Naive thymus-derived CD4-positive, alpha-beta T cell (primary cell): ENCODE measurements at places on chromosomes 6 and 20. TPM values are rescaled to one million over a fixed set of nuclear protein-coding genes. Genes with fewer than 3 reads are reported as not detected.

- DNase-seq, result no peak
Measured at GRCh38 chr20:7146552-7147219, 379.2 kb downstream of the BMP2 start.

Gene RNF217
- 1.9 TPM for total RNA-seq

DNA sequence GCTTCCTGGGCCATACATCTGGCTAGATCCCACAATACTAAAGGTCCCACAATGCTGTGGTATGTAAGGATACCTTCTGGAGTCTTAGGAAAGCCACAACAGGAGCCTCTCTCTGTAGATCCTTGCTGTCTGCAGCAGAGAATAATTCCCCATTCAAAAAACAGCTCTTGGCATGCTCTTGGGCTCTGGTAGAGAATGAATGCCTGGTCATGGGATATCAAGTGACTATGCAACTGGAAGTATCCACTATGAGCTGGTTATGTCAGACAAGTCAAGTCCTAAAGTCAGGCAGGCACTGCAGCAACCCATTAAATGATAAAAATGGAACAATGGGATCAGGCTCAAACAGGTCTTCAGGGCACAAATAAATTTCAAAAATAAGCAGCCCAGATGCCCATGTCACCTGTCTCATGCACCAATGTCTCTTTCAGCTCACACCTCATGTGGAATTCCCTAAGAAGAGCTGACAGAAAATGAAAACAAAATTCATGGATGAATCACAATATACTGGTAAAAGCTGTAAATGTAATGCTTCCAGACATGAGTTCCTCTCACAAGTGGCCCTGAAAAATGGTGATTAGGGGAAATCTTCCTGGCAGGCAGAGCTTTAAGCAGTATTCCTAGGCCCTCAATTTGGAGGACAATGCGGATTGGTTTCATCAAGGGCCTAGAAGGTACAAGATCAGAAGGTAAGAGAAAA, 4.3 kb downstream of the AK9 start:
- DNase-seq, result no peak

DNA sequence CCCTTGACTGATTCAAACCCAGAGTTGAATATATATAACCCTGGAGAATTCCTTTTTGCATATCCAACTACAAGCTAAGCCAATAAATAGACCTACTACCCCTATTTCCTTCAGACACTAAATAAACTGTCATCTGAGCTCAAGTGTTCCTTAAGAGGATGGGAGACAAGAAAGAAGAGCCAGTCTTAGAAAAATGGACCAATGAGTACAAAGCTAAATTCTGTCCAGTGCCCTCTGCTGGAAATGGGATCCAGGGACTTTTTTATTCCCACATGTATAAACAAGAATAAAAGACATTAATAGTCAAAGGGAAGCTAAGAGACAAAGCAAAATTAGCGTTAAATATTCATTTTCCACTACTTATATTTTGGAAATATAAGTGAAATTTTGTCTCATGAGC, 4.8 kb downstream of the PPP1R10 start:
- no peak for DNase-seq

- DNase-seq, result no peak
Measured at GRCh38 chr20:61976644-61977418, 88.8 kb downstream of the TAF4 start.

Gene BMP5
- total RNA-seq, result not detected

DNA sequence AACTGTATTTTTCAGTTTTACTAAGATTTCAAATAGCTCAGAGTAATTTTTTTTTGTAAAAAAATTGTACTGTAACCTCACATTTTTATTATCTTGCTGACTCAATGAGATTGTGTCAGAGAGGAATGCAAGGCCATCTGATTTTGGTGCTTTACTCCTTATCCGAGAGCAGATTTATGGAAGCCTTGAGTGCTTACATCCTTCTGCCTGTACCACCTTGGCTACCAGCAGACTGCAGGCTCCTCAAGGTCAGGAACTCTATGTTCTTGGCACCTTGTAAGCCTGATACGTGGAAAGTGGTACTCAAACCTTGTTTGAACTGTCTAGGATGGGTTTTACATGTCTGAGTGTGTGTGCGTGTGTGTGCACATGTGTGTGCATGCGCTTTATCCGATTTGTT, 80.1 kb upstream of the MLIP start:
- DNase-seq, result no peak

Gene DOK5
- total RNA-seq, result not detected

- DNase-seq, result no peak
Measured at GRCh38 chr6:13370623-13371022, 42.3 kb upstream of the TBC1D7 start.

Gene ADGB
- not detected for total RNA-seq

DNA sequence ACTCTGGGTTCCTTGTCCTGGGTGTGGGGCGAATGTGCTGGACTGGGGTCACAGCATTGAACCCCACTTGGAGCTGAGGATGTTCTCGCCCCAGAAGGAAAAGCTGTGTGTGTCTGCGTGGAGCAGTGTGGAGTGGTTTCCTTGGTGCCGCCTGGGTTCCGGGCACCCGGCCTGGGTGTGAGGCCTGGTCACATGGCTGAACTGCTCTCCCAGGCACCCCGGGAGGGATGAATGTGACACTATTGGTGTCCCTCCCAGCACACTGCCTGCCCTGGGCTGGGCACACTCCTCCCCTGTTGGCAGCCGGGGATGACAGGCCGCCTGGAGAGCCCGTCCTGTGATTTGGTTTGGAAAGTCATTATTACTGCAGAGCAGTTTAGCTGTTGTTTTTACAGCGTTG, 12.3 kb downstream of the MYT1 start:
- DNase-seq, result no peak

- DNase-seq, result no peak
Measured at GRCh38 chr6:1672379-1672778, 62.7 kb downstream of the FOXC1 start.

DNA sequence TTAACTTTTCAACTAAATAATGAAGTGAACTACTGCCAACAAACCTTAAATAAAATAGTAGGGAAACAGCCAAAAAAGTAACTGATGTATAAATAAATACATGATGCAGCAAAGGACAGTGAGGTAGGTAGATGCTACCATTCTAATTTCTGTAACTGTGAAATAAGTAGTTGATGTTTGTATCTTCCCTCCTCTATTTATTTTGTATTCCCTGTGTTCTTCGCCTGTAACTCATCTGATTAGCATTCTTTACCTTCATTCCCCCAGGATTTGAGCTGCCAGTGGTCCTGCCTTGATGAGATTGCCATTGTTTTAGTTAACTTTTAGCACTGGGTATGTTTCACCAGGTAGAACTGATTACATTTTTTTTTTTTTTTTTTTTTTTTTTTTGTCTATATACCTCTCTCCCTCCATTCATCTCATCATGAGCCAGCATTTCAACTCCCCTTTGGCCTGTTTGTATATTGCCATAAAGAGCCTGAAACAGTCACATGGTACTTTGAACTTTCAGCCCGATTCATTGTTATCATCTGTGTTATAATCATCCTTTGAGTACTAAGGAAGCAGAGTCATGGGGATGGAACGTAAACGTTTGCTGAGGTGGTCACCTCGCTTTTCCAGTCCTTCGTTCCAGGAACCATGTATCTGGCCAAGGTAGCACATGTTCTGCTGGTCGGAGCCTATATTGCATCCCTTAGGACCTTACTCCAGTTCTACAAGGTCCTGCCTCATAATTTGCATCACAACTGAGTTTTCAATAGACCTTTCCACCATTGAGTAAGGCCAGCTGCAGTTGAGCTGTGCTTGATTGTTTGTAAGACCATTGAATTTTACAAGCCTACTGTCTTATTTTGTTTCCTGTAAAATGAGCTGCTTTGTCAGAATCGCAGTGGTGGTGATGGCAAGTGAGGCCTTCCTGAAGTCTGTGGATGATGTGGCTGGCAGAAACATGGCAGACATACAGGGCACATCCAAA, 107.6 kb downstream of the JAG1 start:
- no peak for DNase-seq

DNA sequence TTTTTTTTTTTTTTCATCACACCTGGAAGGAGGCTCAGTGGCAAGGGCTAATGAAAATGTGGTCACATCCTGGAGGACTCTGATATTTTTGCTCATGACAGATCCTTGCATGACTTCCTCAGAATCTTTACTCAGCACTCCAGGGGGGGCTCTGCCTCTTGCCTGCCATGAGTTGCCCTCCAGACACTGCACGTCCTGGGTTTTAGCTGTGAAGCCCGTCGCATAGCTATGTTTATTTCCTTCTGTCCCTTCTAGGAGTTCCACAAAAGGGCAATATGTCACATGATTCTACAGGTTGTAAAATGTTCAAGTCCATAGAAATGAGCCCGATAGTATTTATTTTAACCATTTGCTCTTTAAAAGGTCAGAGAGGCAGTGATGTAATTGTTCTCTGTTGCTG, 18.2 kb downstream of the MAS1 start:
- no peak for DNase-seq

- DNase-seq, result peak; percentile 61
Measured at GRCh38 chr6:144482142-144482541, 197.0 kb downstream of the UTRN start.

DNA sequence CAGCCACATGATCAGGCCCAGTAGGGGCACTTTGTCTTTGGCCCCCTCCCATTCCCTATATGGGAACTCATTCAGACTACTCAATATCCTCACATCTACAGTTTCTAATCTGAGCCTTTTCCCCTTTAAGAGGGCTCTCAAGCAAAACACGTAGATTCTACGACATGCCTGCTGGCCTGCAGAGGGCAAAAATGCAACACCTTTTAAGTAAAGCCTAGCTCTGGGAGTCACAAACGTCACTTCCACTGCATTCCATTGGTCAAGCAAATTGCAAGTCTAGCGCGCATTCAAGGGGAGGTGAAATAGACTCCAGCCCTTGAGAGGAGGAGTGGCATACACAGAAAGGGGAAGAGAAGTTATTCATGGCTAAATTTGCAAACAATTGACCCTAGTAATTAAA, 70.6 kb downstream of the CDC40 start:
- DNase-seq, result no peak
